ENCODE measurements at places on chromosomes 4 and X.
A peak's percentile ranks its signal among the peaks of the same experiment; 100 is the strongest.

- no peak for DNase-seq
Measured at GRCh38 chrX:55697381-55697780, 20.2 kb upstream of the RRAGB start.

- DNase-seq = no peak
Measured at GRCh38 chr4:123299212-123299691, 97.3 kb upstream of the SPRY1 start.

GRCh38 chrX:20712811-20713210 lies 446.1 kb upstream of the RPS6KA3 start:
- DNase-seq = no peak

DNA sequence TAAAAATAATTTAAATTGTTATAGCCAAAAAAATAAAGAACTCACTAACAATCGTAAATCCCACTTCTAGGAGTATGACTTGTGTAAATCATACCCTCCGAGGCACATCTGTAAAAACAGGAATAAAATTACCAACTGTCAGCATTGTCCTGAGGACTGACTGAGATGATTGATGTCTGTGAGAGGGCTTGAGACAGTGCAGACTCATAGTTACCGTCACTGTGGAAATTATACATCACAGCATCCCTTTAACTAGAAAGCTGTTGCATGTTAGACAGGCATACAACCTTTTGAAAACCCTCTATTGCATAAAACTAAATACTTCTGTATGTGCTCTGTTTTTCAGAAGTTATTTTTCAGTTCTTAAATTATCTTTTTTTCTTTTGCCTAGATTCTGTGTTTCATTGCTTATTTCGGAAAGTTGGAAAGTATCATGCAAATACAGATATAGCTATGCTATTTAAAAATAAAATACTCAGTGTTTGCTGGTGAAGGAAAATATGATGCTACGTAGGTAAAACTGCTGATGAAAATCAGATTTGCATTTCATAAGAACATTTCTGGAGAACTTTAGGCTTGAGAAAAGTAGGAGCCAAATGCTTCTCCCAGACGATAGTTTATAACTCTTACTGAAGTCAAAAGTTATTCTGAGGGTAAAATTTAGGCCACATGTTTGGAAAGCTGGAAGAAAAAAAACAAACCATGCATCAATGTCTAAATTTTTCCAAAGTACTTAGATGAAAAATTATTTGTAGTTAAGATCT lies 13.6 kb upstream of the RBPJ start:
- no peak for DNase-seq

- DNase-seq = no peak
Measured at GRCh38 chrX:131792789-131793462, 230.2 kb upstream of the STK26 start.

GRCh38 chr4:55439023-55439422 lies 43.3 kb downstream of the TMEM165 start:
- DNase-seq = no peak

GRCh38 chr4:90211174-90211573 lies 84.0 kb downstream of the CCSER1 start:
- DNase-seq = no peak

- DNase-seq = no peak
Measured at GRCh38 chr4:40507977-40508376, 121.7 kb downstream of the RBM47 start.

- peak; percentile 42 for DNase-seq
Measured at GRCh38 chr4:26020083-26020668, 106.2 kb downstream of the SMIM20 start.

DNA sequence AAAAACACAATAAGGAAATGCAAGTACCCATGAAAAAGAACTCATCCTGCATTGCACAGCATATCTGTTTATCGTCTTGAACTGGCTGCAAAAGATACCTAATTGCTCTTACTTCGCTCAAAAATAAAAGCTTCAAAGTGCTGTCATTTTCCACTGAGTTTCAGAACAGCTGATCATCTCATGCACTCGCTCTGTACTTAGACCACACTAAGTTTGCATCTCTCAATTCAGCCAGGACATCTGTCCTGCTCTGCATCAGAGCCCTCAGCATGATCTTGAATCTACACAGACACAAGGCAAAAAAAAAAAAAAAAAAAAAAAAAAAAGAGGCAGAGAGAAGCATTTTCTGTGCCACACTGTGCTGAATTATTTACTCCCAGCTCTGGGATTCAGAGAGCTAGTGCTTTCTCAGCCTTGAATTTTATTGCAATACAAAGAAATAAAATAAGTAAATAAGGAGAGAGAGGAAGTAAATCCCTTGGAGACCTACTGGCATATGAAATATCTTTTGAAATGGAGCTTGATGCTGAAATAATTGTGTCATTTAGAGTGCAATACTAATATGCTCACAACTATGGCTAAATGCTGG lies 81.3 kb downstream of the PPP1R2C start:
- no peak for DNase-seq

DNA sequence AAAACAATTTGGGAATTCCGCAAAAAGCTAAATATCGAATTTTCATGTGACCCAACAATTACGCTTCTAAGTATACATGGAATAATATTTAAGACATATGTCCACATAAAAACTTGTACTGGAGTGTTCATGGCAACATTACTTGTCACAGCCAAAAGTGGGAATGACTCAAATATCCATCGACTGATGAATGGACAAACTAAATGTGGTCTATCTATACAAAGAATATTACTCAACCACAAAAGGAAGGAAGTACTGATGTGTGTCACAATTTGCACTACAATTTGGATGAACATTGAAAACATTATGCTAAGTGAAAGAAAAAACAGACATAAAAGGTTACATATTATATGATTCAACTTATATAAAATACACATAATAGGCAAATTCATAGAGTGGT lies 71.9 kb downstream of the AFF2 start:
- no peak for DNase-seq

- DNase-seq = no peak
Measured at GRCh38 chrX:776529-777230, 146.1 kb downstream of the SHOX start.

GRCh38 chrX:106168107-106168506 lies at the start of gene PWWP3B:
Gene PWWP3B (plus strand): TSS chrX:106168305. CDS start chrX:106205433, 37,128 bp downstream.
- DNase-seq = no peak

DNA sequence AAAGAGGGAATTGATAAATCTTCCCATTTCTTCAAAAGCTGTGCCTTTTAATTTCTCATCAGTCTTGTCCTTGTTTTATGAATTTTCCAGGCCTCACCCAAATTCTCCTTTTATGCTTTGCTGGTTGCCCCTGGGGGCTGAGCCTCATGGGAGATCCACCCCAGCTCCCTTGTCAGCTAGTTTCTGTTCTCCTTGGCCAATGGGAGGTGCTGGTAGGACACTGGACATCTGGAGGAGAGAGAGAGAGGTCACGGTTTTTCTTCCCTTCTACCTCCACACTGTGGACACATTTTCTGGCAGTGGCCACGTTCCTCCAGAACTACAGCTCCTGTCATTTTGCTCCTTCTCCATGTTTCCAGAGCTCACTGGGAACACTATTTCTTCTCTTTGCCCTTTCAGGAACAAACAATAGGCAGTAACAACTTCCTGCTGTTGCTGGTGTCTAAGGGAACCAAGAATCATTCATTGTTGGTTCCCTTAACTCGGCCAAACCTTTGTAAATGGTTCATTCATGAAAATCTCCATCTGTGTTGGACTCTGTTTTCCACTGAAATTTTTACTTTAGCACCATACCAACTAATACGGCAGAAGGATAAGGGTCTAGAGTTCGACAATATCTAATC lies 334.5 kb downstream of the GPAT3 start:
- DNase-seq = no peak

GRCh38 chr4:7146786-7147115 lies 45.6 kb upstream of the SORCS2 start:
- DNase-seq = no peak

GRCh38 chr4:57110640-57111511 lies 691 bp upstream of the IGFBP7 start:
- no peak for DNase-seq

GRCh38 chrX:17859609-17860178 lies 1.4 kb downstream of the RAI2 start:
- no peak for DNase-seq

DNA sequence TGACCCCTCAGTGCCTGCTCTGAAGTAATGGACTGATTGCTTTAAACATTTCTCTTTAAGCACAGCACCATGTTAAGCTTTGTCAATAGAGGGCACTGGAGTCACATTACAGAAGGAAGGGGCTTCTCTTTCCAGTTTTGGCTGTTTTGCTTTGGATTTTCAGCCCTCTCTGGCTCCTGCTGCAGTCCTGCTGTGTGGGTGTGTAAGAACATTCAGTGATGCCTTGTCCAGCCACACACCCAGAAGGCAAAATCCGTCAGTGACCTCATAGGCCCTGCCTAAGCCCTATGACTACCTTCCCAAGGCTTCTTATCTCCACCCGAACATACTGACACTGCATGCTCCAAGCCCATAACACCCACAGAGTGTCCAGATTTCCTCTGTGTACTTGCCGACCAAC lies 215.3 kb upstream of the CTSO start:
- no peak for DNase-seq

GRCh38 chrX:136157187-136157586 lies 9.9 kb downstream of the FHL1 start:
- DNase-seq = no peak

GRCh38 chr4:126451237-126451873 lies 1136.6 kb downstream of the FAT4 start:
- DNase-seq = no peak

DNA sequence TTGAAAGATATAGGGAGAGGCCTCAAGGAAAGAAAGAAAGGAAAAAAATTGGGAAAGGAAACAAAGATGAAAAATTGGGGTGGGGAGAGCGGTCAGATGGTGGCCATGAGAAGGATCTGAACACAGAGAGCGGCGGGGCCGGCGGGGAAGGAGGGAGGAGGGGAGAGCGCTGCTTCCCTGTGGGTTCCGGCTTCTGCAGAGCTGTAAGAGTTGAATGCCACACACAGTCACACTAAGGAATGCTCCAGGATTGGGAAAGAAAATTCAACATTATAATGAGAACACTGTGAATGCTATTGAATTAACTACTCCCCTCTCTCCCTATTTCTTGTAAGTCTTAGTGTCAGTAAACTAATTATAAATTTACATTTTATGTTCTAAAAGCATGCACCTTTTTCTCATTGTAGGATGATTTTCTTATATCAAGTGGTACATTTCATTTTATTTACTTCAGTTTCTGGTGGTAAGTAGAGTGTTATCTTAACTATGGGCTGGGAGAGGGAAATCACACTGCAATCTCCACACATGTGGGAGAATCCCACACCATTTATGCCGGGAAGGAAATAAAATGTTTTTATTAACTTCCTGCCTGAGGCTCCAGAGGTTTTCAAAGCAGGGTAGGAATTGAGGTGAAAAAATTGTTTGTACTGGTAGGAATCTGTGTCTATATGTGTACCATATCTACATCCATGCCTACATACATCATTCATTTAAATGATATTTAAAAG lies 904 bp downstream of the F11 start:
- DNase-seq = no peak

DNA sequence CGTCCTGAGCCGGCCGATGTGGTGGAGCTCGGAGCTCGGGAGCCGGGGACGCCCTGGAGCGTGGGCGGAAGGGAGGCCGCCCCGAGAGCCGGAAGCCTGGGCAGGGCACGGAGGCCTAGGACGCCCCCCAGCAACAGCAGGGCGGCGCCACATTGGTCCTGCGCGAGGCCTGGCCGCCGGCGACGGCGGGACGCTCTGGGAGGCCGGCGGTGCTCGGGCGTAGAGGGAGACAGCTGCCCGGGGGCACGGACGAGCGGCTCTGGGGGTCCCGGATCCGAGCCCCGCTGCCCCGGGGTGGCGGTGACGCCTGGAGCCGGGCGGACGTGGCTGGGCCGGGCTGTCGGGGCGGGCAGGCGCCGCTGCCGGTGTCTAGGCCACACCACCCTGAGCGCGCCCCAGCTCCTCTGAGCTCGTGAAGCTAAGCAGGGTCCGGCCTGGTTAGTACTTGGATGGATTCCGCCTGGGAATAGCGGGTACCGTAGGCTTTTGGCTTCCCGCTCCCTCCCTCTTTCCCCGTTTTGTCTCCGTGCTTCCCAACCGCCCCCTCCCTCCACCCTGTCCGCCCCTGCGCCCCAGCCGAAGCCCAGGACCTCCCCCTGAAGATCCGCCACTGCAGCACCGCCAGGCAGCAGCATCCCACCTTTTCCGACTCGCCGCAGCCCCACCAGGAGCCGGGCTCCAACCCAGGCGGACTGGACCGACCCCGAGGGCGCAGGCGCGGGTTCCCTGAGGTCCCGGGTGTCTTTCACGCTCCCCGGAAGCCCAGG lies 12.1 kb downstream of the FRG2 start:
- DNase-seq = no peak

GRCh38 chrX:149370097-149370496 lies 135.0 kb downstream of the IDS start:
- no peak for DNase-seq

GRCh38 chr4:153004081-153004850 lies 68.1 kb downstream of the FHDC1 start:
- DNase-seq = no peak

DNA sequence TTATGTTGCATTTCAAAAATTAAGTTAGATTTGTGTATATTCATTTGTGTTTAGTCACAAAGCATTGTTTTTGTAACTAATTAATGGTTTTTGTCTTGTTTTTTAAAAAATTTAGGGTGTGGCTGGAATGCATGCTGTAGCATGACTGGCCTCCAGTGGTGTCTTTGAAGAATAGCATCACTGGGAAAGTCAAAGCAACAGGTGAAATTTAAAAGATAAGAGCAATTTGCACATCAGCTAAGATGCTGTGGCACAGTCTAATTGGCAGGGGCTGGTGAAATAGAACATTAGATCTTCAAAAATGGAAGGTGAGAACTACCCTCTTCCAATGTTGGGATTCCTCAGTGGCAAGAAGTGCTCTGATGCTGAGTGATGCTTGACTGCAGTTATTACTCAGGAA lies 45.3 kb downstream of the ANK2 start:
- DNase-seq = no peak

DNA sequence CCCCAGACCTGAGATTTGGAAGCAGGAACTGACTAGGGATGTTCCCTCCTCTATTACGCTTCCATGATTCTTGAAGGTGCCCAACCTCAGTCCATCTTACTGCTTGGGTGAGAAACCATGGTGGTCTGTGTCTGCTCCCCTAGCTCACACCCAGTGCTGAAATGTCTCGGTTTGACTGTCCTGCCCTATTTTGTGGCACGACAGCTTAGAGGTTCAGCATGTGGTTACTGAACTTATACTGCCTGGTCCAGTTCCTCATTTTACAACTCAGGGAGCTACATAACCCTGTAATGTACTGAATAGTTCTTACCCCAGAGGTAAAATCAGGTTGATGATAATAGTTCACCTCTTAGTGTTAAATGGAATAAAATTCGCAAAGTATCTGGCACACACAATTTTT lies 203.1 kb downstream of the RBM46 start:
- DNase-seq = no peak

GRCh38 chrX:39631276-39632229 lies 466.2 kb downstream of the BCOR start:
- DNase-seq = no peak

GRCh38 chr4:20252656-20253282 lies 1.1 kb downstream of the SLIT2 start:
- DNase-seq = no peak

DNA sequence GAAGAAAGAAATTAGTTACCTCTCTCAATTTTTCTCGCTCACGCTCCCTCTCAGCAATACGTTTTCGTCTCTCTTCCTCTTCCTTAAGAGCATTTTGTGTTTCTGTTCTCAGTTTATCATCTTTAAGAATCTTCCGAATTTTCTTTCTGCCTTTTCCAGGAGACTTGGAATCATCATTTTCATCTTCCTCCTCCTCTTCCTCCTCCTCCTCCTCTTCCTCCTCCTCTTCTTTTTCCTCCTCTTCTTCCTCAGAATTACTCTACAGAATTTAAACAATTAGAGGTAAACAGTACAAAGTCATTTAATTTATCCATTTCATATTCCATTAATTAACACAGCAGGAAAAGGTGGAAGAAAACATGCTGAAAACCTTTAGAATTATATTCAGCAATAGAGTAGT lies 133.9 kb downstream of the ATRX start:
- DNase-seq = no peak
